ENCODE measurements at places on chromosomes 12 and 14.
A peak's percentile ranks its signal among the peaks of the same experiment; 100 is the strongest.

- no peak for DNase-seq
Measured at GRCh38 chr12:66776974-66777373, 98.1 kb upstream of the GRIP1 start.

DNA sequence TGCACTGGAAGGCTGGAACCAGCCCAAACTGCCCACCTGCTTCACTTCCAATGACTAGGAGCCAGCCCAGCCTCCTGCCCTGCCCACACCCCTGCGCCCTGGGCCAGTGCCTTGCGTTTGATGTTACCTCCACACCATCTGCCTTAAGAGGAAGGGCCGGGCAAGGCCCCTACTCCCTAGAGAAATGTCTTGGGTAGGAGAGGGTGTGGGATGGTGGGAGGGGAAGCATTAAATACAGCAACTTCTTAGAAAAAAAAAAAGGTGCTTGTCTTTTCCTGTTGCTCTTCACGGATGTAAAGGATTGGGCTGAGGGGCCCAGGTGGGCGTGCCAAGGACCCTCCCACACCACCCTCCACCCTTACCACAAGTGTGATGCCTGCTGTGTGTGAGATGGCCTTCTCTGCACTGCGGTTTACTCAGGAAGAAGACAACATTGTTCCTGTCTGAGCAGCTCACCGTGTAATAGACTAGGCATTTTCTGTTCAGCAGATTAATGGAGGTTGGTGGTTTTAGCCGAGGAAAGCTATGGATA, 99.9 kb downstream of the NINJ2 start:
- DNase-seq, result no peak

DNA sequence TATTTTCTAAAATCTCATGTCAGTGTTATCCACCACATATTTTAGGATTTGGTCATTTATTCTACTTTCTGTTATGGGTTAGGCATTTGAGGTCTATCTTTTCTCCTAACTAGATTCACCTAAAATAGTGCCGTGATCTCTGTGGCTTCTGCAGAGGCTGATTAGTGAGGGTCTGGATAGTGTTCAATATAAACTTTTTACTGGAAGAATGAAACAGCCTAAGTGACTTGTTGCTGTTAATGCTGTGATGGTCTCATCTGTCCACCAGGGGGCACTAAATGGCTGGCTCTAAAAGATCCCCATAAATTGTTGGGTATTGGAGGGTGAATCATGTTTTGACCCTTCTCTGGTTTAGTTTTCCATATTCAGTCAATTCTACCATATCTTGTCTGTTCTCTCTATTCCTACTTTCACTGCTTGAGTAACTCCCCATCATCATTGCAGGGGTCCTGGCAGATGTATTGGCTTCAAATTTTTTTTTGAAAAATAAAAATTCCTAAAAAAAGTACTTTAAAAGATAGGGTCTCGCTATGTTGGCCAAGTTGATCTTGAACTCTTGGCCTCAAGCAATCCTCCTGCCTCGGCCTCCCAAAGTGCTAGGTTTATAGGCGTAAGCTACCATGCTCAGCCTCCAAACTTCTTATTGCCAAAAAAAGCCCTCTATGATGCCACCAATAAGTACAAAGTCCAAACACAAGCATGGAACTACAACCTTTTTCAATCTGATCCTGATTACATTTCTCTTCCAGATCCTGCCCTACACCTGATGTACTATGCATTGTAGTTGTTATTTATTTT, 6.9 kb downstream of the PABPN1 start:
- peak; percentile 76 for DNase-seq

GRCh38 chr12:124369055-124369826, 74.3 kb downstream of the RFLNA start:
- no peak for DNase-seq

GRCh38 chr12:3116106-3116844, 39.1 kb downstream of the TSPAN9 start:
- no peak for DNase-seq

DNA sequence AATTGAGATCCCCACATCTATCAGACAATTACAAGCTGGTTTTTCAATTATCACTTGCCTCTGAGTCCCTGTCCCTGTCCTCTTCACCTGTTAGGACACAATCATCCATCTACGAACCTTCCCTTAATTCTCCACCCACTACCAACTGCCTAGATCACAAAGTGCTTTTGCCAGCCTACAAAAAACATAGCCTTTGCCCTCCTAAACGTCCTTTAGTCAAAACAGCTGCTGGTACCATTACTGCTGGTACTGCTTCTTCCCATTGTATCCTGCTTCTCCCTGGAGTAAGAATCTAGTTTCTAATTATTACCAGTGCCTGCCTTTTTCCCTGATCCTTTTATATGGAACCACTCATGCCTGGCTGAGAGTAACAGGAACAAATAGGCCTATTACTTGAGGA, 82.1 kb downstream of the CPNE8 start:
- no peak for DNase-seq

DNA sequence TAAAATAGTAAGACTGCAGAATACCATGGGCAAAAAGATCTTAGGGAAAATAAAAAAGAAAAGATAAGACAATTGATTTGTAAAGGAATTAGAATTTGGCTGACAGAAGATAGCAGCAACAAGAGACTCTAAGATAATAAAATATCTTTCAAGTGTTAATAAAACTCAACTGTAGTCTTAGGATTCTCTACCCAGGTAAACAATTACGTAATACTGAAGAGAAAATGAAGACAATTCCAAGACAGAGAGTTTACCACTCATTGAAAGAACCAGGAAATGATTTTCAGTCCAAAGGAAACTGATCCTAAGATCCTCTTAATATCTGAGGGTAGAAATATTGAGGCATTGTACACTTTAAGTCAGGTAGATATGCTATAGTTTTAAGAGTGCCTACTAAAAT, 321.1 kb downstream of the CEP128 start:
- no peak for DNase-seq

DNA sequence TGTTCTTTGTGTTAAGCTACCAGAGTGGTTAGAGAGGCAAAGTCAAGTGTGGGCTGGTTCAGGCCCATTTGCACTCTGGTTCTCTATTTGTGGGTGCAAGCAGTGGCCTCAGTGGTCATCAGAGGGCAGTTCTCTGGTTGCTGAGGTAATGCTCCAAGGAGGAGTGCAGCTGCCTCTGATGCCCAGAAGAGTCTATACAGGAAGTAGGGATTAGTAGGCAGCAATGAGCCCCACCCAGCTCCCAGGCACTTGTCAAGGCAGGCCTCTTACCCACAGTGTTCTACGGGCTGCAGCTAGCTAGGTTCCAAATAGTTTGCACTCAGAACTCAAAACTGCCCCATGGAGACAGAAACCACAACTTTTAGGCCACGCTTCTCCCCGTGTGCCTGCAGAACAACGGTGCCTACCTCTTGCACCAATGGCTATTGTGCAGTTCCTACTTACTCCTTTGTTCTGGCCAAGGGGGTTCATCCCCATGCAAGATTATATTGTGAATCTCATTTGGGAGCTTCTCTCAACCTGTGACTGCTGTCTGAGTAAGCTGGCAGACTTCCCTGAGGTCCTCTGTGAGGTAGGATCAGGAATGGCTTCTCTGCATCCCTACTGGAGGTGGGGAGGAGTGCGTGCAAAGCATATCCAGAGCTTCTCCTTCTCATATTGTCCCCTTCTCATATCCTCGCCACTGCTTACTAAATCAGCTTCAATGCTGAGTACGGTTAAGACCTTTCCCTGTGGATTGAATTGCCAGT, 410.3 kb upstream of the LMO3 start:
- peak; percentile 62 for DNase-seq

- no peak for DNase-seq
Measured at GRCh38 chr14:94517248-94517640, 8.0 kb upstream of the SERPINA12 start.

DNA sequence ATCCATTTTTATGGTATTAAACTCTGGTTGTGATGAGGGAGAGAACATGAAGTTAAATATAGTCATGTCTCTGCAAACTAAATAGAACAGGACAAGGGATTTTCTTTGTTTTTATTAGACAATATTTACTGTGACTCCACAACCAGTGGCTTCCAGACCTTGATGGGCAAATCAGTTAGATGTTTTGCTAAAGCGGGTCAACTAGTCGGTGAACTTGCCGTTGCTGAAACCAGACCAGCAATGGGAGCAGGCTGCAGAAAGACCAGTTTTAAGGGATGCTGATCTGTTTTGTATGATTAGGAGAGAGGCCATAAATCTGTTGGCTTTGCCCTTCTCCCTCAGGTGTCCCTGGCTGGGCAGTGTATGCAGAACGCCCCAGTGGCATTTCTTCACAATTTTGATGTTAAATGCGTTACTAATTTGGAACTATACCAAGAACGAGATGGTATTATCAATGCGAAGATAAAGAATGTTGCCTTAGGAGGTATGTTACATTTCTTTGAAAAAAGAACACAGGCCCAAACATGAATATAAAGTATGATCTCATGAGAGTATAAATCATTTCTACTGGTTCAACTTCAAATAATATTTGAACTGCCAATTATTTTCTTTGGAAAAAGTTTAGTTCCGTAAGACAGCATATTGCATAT, 19.4 kb downstream of the TCTN2 start:
- DNase-seq, result peak; percentile 55

- DNase-seq, result no peak
Measured at GRCh38 chr14:51957950-51958349, 31.4 kb upstream of the RTRAF start.

DNA sequence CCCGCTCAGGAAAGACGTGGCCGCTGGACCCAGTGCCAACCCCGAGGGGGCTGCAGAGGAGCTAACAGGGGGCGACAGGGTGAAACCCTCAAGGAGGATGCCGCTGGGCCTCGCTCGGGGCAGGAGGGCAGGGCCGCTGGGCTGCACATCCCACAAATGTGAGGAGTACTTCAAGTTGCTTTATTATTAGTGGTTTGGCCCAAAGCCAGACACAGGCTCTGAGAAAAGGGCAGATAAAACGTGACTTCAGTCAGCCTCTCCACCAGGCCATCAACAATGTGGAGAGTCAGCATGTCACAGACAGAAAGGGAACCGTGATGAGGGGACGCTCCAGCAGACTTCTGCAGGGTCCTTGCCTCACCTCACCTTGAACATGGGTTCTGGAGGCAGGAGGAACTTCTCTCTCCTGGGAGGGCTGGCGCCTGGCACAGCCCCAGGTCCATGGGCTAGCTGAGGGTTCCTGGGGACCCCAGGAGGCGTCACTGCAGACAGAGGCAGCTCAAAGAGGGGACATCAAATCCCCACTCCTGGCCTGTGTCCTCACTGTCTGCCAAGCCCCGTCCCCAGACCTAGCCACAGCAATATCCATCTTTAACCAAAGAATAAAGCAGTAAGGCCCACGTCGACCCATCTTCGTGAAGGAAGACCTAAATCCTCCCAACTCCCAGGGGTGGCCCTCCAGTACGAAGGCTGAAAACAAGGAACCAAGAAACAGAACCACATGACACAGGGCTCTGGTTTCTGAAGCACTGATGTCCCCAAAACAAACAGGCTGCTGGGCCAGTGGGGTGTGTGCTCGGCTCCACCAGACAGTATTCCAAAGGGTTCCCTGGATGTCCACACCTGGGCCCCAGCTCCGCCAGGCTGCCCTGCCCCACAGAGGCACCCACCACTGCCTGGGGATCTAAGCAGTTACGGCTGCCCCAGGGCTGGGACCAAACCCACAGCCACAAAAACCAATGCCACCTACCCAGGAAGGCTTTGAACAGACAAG, 35.1 kb downstream of the CCDC85C start:
- DNase-seq, result no peak

DNA sequence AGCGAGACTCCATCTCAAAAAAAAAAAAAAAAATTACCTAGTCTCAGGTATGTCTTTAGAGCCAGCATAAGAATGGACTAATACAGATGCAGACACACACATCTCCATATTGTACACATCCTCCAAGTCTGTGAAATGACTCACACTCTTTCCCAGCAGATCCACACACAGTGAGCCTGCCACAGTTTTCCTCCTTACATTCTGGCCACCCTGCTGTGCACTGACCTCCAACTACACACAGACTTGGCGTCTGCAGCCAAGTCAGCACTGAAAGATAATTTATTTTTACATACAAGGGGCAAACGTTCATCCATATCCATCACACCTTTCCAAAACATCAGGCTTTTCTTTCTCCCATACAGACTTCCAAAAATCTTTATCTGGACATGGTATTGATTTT, 115.9 kb downstream of the SLC25A21 start:
- no peak for DNase-seq

DNA sequence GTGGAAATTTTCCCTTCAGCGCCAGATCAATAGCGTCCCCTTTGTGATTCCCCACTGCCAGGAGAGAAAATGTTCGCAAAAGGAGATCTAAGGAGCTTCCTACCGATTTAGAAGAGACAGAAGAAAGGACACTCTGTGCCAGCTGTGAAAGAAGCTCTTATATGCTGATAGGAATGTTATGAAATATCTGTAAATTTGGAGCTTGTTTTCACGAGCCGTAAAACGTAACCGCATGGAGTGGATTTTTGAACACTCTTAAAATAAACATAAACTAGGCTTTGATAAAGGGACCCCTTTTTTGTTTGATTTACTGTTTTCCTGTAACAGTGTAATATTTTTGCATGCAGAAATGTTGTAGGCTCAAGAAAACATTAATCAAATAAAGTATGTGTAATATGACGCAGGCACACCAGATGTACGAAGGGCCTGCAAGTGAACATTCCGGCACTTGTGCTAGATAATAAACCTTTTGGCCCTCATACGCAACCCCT, 346.8 kb downstream of the ETNK1 start:
- DNase-seq, result no peak

- DNase-seq, result no peak
Measured at GRCh38 chr12:33813536-33813935, 208.8 kb upstream of the ALG10 start.
